Frontal cortex (tissue), 4 donors: ENCODE measurements at places on chromosomes 3 and 15.

GRCh38 chr3:116863822-116864589 is 154.4 kb downstream of the TUSC7 start:
- no peak for DNase-seq

- DNase-seq = no peak
Observed at GRCh38 chr3:111238885-111239284, 167.3 kb downstream of the NECTIN3 start.

GRCh38 chr3:139522421-139522820 is 17.1 kb downstream of the RBP1 start:
- DNase-seq = no peak

GRCh38 chr3:105398437-105398836 is 31.7 kb downstream of the ALCAM start:
- DNase-seq = no peak

GRCh38 chr3:5301651-5302297 is 114.3 kb downstream of the EDEM1 start:
- no peak for DNase-seq

DNA sequence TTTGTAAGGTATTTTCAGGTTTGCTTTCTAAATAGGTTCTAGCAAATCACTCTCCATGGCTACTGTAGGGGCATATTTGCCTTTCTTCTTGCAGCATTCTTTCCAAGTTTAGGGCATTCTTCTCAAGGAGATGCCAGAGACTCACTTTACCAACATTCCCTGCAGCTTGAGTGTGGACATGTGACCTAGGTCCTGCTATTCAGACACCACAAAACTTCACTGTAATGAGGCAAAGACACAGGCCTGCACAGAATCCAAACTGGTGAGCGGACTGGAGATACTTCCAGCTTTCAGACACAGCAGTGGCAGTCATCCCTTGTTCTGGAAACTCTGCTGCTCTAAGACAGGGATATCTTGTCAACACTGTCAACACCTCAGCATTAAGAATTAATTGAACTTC is 146.4 kb upstream of the PFN2 start:
- no peak for DNase-seq

DNA sequence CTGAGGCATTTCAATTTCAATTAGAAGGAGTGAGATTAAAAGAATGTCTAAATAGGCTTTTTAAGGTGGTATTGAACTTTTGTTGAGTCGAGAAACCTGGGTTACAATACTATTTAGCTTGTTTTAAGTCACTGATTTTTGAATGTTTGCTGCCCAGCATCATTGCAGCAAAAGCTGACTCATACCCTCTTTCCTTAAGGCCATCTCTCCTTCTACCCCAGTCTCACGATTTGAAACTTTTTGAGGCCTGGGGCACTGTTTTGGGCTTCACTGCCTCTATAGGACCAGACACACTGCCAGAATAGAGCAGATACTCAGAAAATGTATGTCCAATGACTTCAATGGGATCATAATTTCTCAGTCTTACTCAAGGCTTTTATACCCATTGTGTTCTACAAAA is 319.6 kb upstream of the TGFBR2 start:
- no peak for DNase-seq

DNA sequence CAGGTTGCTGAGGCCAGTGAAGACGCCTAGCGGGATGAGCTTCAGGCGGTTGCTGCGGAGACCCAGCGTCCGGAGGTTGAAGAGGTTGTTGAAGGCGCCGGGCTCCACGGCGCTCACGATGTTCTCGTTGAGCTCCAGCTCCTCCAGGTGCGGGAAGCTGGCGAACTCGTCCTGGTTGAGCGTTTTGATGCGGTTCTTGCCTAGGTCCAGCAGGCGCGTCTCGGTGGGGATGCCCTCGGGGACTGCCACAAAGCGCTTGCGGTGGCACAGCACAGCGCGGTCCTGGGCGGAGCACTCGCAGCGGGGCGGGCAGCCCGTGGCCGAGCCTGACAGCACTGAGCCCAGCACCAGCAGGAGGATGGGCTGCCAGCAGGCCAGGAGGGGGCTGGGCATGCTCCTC is 17.2 kb downstream of the LINGO1 start:
- no peak for DNase-seq

GRCh38 chr15:95280711-95281110 is 1049.3 kb downstream of the MCTP2 start:
- no peak for DNase-seq

DNA sequence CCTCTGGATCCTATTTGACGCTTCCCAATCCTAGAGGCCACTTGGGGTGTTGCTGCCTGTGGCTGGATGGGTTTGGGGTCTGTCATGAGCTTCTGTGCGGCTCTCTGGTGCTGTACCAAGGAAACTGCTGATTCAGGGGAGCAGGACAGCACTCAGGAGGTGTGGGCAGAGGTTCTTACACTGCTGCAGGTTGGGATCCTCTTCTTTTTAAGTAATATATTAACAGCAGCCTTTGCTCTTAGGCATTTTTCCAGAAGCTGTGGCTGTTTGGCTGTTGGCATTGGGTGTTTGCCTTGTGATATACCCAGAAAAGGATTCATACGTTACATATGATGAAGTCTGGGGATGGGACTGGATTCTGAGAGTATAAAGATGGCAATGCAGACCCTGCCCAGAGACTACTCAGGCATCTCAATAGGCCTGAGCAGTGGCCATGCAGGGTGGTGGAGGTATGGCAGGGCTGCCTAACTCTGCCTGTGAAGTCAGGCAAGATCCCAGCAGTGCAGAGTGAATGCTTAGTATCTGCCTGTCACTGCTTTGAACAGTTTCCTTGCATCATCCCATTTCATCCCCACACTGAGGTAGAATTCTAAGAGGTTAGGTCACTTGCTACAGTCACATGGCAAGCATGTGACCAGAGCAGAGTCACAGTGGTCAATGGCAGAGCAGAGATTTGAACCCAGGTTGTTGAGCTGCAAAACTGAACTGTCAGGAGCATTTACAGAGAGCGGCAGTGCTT is 3.9 kb downstream of the ABHD6 start:
- DNase-seq = no peak

GRCh38 chr15:53536479-53537120 is 222.9 kb downstream of the WDR72 start:
- no peak for DNase-seq

- DNase-seq = no peak
Observed at GRCh38 chr3:114794894-114795630, 352.0 kb downstream of the ZBTB20 start.

GRCh38 chr3:127915115-127915936 is at the start of gene KBTBD12:
Gene KBTBD12 (plus strand): TSS chr3:127915232. CDS start chr3:127923062, 7,830 bp downstream.
- DNase-seq = peak; percentile 26

- DNase-seq = no peak
Observed at GRCh38 chr3:160163229-160163878, 61.9 kb upstream of the C3orf80 start.

GRCh38 chr3:168475704-168476103 is 380.0 kb upstream of the GOLIM4 start:
- DNase-seq = no peak

DNA sequence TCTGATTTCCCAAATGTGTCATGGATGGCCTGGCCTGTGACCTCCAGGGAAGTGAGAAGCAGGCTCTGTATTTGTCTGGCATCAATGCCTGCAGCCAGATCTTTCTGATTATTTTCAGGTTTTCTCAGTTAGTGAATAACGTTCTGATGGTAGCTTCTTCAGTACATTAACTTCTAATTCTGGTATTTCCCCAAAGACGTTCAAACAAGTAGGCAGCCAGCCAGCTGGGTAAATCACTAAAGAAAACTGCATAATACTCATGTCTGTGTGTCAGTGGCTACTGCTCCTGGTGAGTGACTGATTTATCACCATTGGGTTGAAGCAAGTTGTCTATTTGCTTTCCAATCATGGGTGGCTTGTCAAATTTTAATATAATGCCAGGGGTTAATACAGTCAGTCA is 162.6 kb upstream of the PFN2 start:
- no peak for DNase-seq

DNA sequence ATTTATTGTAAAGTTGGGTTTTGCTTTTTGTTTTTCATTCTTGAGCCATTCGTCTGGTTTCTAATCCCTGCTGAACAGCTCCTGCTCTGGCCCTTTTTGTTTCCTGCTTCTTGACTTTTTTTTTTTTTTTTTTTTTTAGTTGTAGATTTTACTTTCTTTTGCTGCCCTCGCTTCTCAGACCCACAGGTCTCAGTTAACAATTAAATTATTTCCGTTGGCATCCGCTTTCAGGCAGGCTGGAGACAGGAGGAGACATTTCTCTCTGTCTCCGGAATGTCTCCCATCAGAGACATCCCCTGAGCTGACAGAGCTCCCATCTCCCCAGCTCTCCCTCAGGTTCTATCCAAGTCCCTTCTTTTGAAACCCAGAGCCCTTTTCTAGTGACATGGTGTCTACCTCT is 68.6 kb downstream of the SLC6A6 start:
- DNase-seq = no peak

GRCh38 chr15:68618394-68618793 is 39.6 kb downstream of the CORO2B start:
- DNase-seq = no peak

- no peak for DNase-seq
Observed at GRCh38 chr3:175593331-175593730, 734.2 kb downstream of the NAALADL2 start.

DNA sequence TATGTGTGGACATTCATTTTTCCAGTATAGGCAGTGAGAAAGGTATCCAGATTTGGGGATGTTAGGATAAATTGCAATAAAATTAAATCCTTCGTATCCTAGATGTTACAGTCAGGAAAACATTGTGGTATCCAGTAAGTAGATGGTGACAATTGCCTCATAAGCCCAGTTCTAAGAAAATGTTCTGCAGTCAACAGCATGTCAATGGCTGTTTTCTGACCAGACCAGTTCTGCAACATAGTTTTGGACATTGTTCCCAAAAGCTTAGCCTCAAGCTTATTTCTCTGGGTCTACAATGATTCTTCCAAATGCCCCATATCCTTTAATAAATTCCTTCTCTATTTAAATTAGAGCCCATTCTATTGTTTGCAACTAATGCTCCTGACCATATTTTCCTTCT is 480.7 kb downstream of the FHIT start:
- no peak for DNase-seq
